ENCODE measurements at places on chromosomes 11 and 22.

DNA sequence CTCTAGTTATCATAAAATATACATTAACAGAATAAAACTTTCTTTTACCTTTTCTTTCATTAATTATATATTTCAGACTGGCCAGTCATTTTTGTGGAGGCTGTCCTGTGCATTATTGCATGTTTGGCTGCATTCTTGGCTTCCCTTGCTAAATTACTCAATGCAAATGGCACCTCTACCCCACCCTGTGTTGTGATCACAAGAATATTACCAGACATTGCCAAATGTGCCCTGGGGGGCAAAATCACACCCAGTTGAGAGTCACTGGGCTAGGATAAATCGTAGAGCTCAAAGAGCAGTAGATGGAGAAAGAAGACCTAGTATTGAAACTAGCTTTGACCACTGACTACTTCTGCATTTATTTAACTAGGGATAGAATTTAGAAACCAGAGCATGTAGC lies 1257.8 kb upstream of the TENM4 start:
- no peak for DNase-seq

GRCh38 chr22:30864441-30865420 lies 103.8 kb downstream of the MORC2 start:
- no peak for DNase-seq

- no peak for DNase-seq
Measured at GRCh38 chr11:19953909-19954308, 206.4 kb downstream of the DBX1 start.

DNA sequence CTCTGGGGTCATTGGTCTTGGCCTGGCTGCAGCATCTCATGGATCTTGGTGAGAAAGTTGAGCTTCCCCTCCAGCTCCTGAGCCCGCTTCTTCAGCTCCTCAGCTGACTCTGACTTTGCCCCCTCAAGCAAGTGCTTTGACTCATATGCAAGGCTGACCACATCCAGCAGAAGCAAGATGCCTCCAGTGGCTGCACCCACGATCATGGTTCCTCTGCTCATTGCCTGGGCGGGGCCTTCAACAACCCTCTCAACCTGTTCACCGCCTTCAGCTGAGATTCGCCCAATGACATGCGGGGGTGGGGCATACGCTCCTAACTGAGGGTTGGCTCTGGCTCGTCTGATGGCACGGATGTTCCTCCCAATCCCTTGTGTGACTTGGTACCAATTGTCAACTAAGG lies 11.9 kb downstream of the APOL2 start:
- no peak for DNase-seq

GRCh38 chr11:44928816-44929215 lies 21.9 kb downstream of the TP53I11 start:
- no peak for DNase-seq

- DNase-seq = peak; percentile 87
Measured at GRCh38 chr11:86743223-86744118, 56.9 kb upstream of the PRSS23 start.

- no peak for DNase-seq
Measured at GRCh38 chr22:23565305-23565914, 14.7 kb downstream of the IGLL1 start.

DNA sequence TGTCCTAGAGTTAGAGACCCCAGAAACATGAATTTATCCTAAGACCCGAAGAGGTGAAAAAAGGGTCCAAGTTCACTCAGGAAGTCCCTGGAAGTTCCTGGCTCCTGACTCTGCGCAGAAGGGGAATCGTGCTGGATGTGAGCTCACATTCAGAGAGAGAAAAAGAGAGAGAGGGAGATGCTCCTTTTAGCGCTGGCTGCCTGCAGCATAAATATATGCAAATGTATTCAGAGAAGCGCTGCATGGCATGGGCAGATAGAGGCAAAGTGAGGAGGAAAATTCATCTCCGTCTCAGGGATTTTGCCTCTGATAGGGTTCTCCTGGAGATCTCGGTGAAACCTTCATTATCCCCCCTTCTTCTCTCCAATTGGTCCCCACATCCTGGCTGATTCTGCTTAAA lies 517.2 kb downstream of the MN1 start:
- DNase-seq = no peak

- DNase-seq = no peak
Measured at GRCh38 chr11:60717956-60718355, 6.6 kb upstream of the MS4A18 start.

Measured in RWPE2 (cell line).